OCI-LY7 (cell line): ENCODE measurements at places on chromosomes 5 and 9.

DNA sequence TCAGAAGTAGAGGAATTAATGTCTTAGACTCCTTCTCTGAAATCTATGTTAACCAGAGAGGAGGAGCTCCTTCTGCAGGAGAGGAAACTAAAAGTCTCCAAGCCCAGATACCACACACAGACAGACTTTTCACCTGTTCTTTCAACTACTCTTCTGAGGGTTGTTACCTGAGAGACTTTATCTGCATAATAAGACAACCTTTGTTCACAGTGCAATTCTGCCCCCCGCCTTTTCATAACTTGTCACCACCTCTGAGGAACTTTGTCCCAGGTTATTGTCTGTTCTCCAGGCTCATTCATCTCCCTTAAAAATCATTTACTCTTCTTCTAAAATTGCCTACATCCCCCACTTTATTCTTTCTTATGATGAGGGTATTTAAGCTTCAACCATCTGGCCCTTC is 9.4 kb upstream of the GALNT10 start:
- no peak for DNase-seq

DNA sequence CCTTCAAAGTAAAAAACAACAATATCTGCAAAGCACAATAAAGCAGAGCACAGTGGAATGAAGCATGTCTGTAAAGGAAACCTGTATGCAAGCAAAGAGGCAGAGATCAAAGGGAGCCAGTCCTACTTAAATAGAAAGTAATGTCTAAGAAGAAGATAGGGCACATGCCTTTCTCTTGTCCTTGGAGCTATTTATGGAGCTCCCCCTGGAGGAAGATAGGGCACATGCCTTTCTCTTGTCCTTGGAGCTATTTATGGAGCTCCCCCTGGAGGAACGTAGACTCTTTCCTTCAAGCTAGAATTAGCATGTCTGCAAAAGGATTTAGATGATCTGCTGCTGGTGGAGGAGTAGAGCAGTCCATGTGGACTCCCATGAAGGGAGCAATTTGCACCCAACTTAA is 168.1 kb upstream of the RASEF start:
- DNase-seq: no peak

- DNase-seq: no peak
Observed at GRCh38 chr5:92969781-92970237, 611.2 kb downstream of the NR2F1-AS1 start.

DNA sequence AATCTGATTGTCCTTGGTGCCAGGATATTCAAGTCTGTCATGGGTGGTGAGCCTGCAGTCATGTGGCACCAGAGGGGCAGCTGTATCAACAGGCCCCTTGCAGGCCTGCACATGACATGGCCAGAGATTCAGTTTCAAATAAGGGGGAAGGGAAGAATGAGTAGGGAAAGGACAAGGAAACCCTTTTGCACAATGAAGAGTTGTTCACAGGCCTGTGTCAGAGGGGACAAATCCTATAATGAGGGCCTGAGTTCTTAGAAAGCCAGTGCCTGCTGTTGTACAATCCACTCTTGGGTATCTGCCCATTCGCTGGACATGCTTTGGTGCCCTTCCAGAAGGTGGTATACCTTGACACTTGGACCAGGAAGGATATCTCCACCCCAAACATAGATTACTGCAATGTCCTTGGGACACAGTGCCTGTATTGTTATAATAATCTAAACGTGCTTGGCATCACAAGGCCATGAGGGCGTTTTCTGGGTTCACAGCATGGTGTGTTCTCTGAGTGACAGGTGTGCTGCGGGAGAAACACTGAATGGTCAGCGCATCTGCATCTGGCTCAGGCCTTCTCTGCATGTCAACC is 1.9 kb upstream of the TMEM171 start:
- no peak for DNase-seq

DNA sequence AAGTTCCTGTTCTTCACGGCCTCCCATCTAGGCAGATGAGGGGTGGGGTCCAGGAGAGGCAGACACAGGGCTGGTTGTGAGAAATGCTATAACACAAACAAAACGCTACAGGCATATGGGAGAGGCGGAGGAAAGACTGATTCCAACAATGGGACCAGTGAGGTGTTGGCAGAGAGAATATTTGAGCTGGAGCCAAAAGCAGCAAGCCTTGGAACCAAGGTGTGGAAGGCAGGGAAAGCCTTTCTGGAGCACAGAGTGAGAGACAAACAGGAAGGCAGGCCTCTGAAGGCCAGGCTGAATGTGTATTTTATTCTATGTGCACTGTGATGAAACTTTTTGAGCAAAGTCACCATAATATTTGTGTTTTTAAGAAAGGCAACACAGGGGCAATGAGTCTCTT is 2.9 kb downstream of the ATPSCKMT start:
- DNase-seq: no peak

DNA sequence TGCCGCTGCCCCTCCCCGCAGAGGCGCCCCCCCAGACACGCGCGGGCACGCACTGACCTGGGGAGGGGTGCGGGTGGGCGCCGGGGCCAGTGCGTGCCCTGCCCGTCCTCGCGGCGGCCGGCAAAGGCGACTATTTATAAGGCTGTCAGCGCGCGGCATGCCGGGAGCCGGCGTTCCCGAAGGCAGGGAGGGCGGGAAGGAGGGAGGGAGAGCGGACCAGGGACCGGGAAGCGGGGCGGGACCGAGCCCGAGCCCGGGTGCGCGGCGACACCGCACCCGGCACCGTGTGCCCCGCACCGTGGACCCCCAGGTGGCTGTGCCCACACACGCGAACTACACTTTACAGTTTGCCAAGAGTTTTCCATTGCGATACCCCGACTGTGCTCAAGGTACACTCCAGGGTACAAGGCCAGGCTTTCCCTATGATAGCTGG is at the start of gene AK1:
Gene AK1, minus strand, starts transcription at position 110 of the 433 bp plus-strand sequence. CDS start 3,058 bp downstream, outside the sequence.
- no peak for DNase-seq

- no peak for DNase-seq
Observed at GRCh38 chr9:109707355-109707754, 72.6 kb upstream of the PALM2AKAP2 start.

DNA sequence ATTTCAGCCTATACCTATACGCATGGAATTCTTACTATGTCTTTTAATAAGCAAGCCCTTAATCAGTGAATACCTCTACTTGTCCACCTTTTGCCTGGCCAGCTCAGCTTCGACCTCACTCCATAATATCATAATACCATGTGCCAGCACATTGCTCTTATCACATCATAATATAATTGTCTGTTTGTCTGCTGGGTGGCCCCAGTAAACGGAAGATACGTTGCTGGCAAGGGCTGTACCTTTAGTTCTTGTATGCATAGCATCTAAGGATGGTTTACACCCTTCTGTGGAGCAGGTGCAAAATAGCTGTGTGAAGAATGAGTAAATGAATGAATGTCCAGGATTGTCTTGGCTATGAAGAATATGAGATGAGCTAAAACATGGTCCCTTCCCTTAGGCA is 29.9 kb downstream of the SV2C start:
- DNase-seq: no peak

DNA sequence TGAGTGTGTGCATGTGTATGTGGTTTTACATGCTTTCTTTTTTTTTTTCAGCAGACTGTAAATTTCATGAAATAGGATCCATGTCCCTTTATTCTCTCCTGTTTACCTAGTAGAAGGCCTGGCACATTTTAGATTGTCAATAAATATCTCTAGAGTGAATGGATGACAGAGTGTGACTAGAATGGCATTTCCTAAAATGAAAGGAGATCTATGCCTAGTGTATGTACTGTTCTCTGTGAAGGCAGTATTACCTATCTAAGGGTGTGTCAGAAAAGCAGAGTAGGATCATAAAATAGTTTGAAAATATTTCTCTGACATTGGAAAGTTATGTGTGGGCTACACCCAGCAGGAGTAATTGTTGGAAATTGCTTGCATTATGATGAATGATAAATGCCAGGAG is 1876.0 kb upstream of the C9orf72 start:
- DNase-seq: no peak

GRCh38 chr5:52809884-52810283 is 22.2 kb downstream of the ITGA1 start:
- no peak for DNase-seq

GRCh38 chr5:149288436-149288835 is 16.8 kb downstream of the AFAP1L1 start:
- DNase-seq: no peak

DNA sequence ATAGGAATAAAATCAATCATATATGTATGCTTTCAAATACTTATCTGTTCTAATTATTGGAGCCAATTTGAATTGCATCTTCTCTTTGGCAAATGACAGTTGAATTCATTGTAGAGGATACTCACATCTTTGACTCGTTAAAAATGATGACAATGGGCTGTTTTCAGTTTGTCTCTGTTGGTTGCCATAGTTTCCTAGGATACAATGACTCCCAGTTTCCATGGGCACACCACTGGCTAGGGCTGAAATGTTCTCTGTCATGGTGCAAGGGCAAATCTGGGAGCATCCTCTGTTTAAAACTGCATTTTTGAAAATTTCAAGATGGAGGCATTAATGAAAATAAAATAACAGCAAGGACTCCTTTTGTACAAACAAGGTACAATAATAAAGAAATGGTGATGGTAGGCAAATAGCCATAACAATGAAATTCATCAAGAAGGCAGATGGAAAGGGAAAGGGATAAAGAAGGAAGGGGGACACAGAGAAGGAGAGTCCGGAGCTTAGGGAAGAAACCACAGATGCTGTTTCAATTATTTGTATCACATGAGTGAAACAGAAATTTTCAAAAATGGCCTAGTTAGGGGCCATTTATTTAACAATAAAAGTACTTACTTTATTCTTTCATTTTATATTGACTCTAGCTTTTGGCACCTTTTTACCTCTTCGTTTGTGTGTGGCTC is 378.8 kb upstream of the SEMA6A start:
- no peak for DNase-seq

DNA sequence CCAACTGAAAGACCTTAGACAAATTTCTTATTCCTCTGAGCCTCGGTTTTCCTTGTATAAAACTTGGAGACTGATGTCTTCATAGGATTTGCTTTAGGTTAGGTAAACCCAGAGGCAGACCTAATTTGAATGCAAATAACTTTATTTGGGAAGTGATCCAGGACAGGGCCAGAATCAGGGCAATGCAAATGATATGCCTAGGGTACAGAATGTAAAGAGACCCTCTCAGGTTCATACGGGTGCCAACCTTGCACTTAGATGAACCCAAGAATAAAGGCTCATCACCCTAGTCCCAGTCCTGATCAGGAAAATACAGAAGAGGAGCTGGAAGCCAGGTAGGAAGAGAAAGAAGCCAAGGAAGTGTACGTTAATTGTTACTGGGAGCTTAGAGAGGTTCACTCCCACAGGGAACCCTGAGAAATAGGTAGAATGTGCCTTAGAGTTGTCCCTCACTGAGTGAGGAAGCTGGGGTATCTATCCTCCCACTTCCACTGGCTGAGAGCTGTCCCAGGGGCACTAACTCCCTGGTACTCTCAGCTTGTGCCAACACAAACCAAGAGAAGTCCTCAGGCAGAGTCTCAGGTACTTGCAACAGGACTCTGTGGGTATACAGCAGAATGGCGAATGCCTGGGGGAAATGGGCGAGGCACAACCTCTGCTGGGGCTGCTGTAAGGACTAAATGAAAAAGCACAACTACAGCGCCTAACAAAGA is 3.1 kb upstream of the HK3 start:
- no peak for DNase-seq

DNA sequence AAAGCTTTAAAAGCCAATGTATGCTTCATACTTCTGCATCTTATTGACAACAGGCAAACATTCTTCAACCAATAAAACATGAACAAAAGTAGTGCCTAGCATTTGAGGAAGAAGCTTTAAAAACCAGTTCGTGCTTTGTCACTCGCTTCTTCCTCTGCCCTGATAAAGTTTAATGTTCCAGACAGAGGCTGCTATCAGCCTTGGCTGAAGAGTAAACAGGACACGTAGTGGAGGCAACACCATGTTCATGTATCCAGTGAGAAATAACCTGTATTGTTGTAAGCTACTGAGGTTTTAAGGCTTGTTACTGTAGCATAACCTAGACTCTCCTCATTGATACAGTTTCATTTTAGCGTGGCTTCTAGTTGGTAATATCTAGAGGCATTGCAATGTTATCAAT is 3.2 kb upstream of the FUBP3 start:
- DNase-seq: no peak

DNA sequence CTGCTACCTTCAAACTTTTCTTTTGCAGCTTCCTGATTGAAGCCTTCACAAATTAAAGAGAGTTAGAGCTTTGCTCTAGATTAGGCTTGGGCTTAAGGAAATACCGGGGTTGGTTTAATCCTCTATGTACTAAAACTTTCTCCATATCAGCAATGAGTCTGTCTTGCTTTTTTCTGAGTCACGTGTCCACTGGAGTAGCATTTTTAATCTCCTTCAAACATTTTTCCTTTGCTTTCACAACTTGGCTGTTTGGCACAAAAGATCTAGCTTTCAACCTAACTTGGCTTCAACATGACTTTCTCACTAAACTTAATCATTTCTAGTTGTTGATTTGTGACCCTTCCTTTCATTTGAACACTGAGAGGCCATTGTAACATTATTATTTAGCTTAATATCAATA is 261.6 kb downstream of the PLK2 start:
- DNase-seq: no peak

DNA sequence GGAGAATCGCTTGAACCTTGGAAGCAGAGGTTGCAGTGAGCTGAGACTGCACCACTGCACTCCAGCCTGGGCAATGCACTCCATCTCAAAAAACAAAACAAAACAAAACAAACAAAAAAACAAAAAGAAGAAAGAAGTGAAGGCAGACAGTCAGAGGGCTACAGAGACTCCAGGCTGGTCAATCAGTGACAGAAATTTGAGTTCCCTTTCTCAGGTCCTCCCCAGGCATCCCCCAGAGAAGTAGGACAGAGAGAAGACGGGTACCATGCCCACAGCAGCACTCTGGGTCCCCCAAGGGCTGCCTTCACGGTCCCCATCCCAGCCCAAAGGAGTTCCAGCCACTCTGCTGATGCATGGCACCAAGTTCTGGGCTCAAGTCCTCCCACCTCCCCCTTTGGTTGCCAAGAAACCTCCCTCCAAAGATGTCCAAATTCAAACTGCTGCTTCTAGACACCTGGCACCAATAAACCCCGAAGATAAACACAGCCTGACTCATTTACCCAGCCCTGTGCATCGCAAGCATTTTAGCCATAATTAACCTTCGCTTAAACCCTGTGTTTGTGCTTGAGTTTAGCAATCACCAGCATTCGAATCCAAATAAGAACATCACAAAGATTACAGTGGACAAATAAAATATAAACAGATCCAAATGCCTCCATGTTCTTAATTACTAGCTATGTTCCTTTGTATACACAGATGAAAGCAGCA is 24.0 kb downstream of the SEMA4D start:
- DNase-seq: no peak

GRCh38 chr5:168039566-168040248 is 251.7 kb upstream of the WWC1 start:
- DNase-seq: no peak

GRCh38 chr9:20189871-20190270 is 401.0 kb upstream of the SLC24A2 start:
- no peak for DNase-seq

DNA sequence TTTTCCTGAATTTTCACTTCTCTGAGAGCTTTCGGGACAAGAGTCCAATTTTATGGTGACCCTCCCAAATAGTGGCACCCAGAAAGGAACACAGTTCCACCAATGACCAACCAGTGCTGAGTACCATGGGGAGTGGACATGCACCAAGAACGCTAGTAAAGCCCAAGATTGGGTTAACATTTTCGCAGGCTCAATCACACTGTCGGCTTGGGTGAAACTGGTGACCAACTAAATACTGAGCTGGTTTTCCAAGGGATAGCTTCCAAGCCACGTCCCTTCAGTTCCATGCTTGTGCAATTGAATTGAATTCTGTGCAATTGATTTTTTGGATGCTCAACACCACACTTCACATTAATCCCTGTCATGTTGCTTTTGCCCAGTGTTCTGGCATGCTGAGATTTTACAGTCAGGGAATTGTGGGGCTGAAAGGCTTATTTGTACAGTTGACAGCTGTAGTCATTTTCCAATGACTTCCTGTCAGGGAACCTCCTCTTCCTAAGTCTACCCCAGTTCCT is 37.6 kb upstream of the TRMT10B start:
- DNase-seq: no peak
